ENCODE measurements at places on chromosomes 2 and 18.
A peak's percentile ranks its signal among the peaks of the same experiment; 100 is the strongest.

DNA sequence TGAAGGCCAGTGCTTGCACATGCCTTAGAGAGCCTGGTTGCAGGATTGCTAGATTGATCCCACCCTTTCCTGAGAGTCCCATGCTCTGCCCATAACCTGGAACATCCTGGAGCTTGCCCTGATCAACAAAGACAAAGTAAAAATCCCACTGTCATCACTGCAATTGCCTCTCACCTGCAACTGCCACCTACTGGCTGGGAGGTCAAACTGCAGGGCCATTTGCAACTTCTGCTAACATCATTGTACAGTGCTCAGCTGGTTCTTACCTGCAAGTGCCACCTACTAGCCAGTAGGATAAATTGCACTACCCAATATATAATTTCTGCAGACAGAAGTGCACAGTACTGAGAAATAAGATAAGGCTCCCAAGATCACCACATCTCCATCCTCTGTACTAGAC is 947.5 kb downstream of the CPS1 start:
- DNase-seq = no peak

- no peak for DNase-seq
Measured at GRCh38 chr18:54149078-54149697, 75.3 kb downstream of the MBD2 start.

GRCh38 chr18:2636126-2636631 is 19.3 kb upstream of the SMCHD1 start:
- no peak for DNase-seq

GRCh38 chr18:74532511-74533025 is 1.7 kb upstream of the CNDP1 start:
- DNase-seq = no peak

- DNase-seq = no peak
Measured at GRCh38 chr2:168521053-168521741, 65.1 kb downstream of the CERS6 start.

- DNase-seq = peak; percentile 84
Measured at GRCh38 chr2:126776692-126777619, 121.0 kb downstream of the GYPC start.

GRCh38 chr2:21754164-21754788 is 630.5 kb downstream of the TDRD15 start:
- DNase-seq = no peak

DNA sequence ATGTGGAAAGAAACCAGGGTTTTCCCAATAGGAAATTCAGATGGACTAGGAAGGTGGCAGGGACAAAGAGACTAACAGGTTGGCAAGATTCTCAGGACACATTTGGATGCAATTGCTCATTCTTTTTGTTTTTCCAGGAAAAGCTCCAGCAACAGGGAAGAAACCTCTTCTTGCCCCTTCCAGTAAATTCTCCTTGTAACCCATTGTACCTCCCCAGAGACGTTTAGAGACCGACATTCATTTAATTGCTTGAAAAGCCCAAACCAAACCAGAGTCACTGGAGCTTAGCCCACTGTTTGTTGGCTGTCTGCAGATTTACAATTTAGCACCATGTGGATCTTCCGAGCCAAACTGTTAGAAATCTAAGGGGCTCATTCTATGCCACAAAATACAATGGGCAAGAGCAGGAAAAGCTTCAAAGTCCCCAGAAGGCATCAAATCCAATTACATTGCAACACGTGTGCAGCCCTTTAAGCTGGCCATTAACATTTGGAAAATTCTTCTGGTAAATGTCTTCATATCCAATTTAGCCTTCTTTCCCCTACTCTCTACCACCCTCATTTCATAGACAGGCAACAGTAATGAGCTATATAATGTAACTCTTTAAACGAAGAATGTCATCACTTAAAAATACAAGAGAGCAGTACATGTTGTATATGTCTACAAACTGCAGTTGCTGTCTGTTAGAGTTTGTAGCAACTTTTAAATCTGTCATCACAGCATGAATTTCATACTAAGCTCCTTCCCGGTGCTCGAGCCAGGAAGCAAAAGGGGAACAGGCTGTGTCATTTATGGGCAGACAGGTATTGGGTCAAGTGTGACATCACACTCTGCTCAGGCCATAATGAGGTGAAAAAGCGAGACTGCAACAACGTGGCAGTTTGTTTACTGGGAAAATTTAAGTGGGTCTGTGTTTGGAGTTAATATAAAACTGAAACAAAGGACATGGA is 235.6 kb upstream of the HNRNPA3 start:
- no peak for DNase-seq

DNA sequence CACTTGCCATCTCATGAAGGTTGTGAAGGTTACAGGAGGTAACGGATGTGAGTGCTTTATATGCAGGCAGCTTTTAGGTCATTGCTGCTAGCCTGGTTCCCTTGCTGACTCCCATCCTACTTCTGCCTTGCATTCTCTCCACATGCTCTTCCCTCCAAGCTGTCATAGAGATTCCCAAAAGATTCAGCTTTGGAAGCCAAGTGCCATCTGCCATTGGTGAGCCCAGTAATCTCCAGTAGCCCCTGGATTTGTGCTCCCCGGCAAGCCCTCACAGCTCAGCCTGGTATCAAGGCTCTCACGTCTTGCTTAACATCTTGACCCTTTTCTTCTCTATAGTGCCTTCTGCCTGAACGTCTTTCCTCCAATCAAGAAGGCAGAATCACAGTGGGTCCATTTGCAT is 61.6 kb downstream of the MYT1L start:
- DNase-seq = no peak

DNA sequence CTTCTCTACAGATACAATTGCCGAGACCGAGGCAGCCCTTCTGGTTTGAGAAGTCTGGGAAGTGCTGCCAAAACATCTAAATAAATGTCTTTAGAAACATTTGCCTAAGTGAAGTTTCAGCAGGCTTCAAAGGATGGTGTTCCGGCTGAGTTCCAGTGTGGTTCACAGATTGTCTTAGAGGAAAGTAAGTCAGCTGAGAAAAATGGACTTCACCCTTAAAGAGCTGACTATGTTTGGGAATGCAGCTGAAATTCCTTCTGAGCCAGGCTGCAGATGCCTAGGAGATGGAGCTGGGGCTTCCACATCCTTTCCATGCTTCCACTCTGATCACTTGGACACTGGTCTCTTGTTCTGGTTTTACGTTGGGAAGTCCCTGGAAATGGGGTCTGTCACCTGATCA is 83.6 kb downstream of the FHOD3 start:
- DNase-seq = no peak

DNA sequence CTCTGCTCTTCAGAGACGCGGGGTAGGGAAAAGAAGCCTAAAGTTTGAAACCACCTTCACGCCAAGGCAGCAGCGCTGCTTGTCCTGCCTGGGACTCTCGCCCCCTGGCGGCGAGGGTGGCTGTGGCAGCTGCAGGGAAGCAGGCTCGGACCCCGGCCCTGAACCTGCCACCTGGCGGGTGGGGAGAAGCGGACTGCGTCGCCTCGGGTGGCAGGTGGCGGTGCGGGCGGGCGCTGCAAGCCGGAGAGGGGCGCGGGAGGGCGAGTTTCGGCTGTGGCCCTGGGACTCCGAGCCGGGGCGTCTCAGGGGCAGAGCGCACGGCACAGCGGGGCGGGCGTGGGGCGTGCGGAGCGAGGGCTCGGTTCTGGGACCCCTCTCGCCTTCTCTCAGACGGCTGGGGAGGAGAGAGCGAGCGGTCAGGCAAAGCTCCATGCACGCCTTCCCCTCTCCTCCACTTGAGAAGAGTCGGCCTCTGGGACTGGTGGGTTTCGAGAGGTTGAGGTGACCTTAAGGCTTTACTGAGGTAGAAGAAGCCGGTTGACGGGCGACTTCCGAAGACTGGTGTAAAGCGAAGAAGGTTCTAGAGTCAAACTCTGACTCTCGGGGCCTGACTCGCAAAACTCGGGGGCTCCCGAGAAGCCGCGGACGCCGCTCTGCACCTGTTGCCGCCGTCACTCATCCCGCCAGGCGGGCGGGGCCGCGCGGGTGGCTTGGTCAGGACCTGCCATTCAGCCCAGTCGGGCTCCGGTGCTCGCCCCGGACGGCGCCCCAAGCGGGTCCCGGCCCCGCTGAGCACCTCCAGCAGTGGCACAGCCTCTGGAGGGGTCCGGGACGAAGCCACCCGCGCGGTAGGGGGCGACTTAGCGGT is 1.1 kb upstream of the BOLL start:
- no peak for DNase-seq

GRCh38 chr2:113686537-113686936 is 59.5 kb downstream of the RABL2A start:
- no peak for DNase-seq

DNA sequence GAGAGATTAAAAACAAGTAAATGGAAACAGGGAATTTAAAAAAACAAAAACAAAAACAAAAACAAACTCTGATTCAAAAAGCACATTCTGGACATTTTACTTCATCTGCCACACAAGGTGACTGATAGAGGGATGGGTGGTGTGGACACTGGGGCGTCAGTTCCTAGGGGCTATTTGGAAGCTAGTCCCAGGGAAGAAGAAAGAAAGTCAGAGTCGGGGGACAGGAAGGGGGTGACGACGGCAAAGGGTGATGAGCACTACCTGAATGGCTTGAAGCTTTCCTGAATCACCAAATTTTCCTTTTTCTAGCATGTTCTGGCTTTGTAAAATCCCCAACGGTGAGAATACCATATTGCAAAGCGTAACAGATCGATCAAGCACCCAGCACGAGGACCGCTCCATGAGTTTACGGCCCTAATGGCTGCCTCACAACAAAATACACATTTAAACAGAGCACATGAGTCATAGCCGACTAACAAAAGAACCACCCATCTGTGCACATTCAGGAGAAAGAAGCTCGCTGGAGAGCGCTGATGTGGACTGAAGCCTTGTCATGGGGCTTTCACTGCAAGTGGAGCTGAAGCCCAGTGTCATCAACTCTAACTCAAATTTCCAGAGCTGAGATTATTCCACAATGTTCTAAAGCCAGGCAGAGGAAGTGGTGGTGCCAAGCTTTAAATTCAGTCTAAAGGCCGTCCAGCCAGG is 178.9 kb downstream of the LNPK start:
- no peak for DNase-seq

- no peak for DNase-seq
Measured at GRCh38 chr2:217106650-217107014, 246.8 kb upstream of the TNP1 start.

DNA sequence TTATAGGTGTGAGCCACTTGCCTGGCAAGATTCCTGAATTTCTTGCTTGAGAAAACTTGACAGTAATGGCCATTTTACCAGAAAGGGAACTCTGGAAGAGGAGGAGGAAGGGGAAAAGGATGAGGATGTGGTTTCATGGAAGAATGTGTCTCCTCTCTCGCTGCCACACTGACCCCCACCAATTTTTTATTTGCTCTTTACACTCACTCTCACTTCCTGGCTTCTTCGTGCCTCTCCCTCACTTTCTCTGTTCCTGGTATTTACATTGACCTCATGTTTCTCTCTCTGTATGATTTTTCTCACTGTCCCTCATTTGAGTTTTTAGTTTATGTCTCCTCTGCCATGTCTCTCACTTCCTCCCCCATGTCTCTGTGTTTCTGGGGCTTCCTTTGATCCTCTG is 134.5 kb upstream of the CAB39 start:
- no peak for DNase-seq

GRCh38 chr2:215454519-215455246 is 18.8 kb upstream of the FN1 start:
- no peak for DNase-seq

- no peak for DNase-seq
Measured at GRCh38 chr2:72144274-72144631, 3.4 kb downstream of the CYP26B1 start.

DNA sequence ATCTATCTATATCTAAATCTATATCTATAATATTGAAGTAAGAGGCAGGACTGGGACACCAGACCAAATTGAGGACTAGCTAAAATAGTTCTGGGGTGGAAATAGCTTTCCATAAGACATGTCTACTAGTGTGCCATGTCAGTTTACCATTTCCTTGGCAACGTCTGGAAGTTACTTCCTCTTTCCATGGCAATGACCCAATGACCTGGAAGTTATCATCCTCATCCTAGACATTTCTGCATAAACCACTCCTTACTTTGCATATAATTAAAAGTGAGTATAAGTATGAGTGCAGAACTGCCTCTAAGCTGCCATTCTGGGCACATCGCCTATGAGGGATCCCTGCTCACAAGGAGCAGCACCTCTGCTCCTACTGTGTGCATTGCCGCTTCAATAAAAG is 734.0 kb upstream of the GCFC2 start:
- no peak for DNase-seq

DNA sequence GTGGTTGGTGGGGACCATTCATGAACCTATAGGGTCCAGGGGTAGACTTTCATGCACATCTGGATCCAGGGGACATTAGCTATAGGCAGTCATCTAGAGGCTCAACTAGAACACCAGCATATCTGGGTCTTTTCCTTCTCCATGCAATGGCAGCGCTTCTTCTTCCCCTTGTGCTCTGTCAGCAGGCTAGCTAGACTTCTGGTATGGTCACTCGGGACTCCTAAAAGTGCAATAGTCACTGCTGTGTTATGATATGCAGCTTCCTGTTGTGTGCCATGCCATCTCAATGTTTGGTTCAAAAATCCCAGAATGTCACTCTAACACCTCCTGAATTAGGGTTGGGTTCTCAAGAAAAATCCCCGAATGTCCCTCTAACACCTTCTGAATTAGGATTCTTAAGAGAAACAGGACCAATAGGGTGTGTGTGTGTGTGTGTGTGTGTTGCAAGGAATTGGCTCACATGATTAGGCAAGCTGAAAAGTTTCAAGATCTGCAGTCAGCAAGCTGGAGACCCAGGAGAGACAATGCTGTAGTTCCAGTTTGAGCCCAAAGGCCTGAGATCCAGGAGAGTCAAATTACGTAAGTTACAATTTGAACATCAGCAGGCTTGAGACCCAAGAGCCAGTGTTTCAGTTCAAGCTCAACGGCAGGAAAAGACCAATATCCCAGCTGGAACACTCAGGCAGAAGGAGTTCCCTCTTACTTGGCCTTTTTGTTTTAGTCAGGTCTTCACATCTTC is 97.1 kb upstream of the LTBP1 start:
- no peak for DNase-seq

- DNase-seq = no peak
Measured at GRCh38 chr2:100629309-100629708, 66.5 kb downstream of the PDCL3 start.

GRCh38 chr2:69163109-69163508 is 150.1 kb downstream of the ANTXR1 start:
- no peak for DNase-seq

DNA sequence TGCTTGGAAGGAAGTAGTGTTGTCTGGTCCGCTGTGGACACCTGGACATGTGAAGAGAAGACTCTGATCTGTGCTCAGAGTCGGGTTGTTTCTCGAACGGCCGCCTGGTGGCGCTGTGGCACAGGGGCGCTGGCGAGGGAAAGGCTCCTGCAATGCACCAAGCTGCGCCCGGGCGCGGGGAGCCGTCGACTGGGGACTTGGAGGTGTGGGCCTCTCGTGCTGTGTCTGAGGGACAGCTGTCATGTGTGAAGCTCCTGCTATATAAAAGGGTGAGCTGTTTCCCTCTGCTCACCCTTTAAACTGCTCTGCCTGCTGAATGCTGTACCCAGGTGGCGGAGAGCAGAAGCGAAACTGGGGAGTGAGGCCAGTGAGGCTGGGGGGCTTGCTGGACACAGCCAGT is 44.0 kb downstream of the GNAL start:
- peak; percentile 89 for DNase-seq
